Thymus (tissue), 14 donors: ENCODE measurements at places on chromosomes 11 and 22.

DNA sequence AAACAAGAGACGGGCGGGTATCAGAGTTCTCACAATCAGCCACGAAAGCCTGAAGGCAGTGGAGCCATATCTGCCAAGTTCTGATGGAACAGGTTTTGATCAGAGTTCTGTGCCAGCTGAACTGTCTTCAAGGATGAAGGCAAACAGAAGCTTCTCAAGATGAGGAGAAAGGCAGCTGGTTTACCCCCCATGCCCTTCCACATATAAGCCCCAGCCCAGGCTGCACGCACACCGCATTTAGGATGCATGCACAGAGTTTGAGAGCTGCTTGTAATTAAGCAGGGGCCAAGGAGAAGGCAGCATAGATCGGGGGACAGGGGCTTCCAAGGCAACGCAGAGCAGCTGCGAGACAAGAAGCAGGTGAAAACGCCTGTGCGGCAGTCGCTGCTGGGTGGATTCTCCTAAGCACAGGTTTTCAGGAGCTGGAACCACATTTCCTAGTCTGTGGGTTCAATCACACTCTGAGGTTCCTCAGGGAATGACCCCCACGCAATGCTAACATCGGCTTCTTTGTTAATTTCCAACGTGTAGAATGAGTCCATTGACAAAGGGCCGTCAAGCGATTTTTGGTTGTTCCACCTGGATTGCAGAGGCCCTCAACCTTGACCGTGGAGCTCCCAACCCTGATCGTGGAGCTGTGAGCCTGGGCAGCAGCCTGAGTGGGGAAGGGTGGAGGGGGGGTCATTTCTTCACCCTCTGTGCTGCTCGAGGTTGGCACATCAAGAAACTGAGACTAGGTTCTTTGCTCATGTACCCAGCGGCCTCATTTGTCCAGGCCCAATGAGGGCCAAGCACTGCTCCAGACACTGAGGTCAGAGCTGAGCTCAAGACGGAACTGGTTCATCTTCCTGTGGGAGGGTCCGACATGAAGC lies 81.7 kb upstream of the SHISAL1 start:
- DNase-seq, result no peak

GRCh38 chr22:27879923-27880322 lies 39.1 kb downstream of the PITPNB start:
- no peak for DNase-seq

DNA sequence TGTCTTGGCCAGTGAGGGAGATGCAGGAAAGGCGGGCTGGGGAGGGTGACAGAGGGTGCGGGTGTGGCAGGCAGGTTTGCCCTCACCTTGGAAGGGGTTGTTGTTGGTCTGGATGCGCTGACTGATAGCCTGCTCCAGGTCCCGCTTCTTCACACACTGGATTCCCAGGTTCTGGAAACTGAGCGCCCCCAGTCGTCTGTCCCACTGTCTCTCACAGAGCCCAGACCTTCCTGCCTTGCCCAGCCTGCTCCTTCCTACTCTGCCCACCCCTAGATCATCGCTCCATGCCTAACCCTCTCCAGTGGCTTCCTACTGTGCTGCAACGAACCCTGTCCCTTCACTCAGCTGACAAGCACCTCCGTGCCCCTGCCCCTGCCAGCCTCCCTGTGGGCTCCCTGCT lies 2.7 kb downstream of the RELA start:
- DNase-seq, result no peak

DNA sequence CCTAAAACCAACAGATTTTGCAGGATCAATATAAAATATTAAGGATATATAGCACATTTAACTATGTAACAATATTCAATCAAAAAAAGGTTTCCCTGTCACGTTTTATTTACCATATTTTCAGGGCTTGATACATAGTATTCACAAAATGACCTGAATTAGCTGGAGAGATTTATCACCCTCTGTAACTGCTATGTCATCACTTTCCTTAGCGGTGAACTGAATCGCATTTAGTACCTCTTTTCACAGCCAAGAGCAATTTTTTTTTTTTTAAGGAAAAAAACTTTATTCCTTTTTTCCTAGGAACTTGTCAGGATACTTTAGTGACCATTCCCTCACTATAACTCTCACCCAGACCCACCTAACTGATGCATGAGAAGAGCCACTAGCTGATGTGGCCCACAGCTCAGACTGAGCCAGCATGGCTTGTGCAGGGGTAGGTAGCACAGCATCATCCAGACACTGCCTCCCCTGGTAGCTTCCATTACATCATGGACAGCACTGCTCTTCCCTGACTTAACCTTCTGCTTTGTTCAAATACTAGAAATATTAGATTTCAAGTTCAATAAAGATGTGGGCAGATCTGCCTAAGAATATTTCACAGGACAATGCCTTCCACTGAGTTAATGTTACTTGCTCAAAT lies 17.0 kb upstream of the GPR83 start:
- DNase-seq, result no peak

GRCh38 chr11:117181586-117182550 lies 3.3 kb downstream of the SIDT2 start:
- DNase-seq, result no peak

- no peak for DNase-seq
Measured at GRCh38 chr11:120648771-120649170, 137.2 kb downstream of the GRIK4 start.

GRCh38 chr11:47222696-47223095 lies 7.9 kb downstream of the DDB2 start:
- DNase-seq, result no peak

DNA sequence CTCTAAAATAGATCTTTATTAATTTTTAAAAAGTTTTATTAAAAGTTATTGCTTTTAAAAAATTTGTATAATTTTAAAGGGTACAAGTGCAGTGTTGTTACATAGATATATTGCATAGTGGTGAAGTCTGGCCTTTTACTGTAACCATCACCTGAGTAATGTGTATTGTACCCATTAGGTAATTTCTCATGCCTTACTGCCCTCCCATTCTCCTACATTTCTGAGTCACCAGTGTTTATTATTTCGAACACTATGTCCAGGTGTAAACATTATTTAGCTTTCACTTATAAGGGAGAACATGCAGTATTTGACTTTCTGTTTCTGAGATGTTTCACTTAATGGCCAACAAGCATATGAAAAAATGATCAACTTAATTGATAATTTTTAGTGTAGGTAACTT lies 2.3 kb downstream of the OR51G1 start:
- no peak for DNase-seq

DNA sequence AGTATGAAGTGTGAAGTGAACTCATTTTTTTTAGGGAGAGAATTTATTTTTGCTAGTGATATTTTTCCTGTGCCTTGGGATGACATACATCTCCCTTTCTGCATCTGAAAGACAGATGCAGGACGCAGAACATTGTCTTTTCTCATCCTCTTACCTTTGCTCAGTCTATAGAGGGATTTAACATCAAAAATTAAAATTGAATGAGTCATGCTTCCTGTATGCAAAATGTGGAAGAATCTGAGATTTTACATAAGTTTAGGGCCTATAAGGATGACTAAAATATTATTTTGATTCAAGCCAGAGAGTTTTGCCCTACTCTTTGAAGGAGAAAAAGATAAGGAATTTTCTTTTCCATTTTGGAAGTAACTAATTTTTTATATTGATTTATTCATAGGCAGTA lies 27.3 kb downstream of the XRCC6 start:
- no peak for DNase-seq

DNA sequence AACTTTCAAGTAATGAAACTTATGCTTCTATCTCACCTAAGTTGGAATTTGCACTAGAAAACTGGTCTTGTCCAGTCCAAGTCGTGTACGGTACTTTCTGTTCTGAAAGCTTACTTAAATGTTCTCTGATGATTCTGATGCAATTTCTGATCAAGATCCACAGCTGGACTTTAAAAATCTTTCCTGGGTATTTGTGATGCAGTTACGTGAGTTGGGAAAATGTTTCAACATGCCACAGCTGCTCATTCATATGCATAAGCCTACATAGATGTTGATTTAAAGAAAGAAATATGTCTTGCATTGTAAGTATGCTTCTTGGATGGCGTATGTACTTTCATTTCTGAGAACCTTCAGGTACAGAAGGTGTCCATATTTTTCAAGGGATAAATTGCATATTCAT lies 493.7 kb upstream of the CCDC90B start:
- DNase-seq, result no peak

- peak; percentile 15 for DNase-seq
Measured at GRCh38 chr11:56841210-56841810, 92.8 kb upstream of the OR9G4 start.

DNA sequence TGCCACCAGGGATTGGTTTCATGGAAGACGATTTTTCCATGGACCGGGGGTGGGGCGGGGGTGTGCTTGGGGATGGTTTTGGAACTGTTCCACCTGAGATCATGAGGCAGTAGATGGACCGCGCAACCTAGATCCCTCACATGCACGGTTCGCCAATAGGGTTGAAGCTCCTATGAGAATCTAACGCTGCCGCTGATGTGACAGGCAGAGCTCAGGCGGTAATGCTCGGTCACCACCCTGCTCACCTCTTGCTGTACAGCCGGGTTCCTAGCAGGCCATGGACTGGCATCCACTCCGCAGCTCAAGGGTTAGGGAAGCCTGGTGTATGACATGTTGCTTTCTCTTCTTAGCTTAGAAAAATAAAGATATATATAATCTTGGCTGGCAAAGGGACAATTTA lies 22.0 kb downstream of the RBX1 start:
- no peak for DNase-seq

GRCh38 chr22:41919357-41920224 lies 4.7 kb upstream of the SHISA8 start:
- DNase-seq, result peak; percentile 41

- no peak for DNase-seq
Measured at GRCh38 chr11:64583296-64584262, 7.4 kb upstream of the SLC22A12 start.

DNA sequence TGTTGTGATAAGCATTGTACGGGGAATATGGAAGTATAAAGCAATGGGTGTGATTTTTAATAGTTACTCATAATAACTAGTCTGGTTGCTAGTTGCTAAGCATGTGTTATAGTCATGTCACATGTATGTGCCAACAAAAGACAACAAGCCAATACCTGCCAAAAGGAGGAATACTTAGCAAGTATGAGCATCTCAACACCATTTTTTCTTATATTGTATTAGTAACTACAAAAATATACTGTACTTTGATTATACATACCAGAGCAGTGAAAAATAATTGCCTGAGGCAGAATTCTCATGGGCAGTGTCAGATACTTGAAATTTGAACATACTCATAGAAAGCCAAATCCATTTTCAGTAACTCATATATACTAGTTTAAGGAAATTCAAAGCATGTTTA lies 62.4 kb upstream of the ALKBH3 start:
- DNase-seq, result no peak

- no peak for DNase-seq
Measured at GRCh38 chr11:22711880-22712279, 45.5 kb downstream of the GAS2 start.

- DNase-seq, result no peak
Measured at GRCh38 chr22:43693249-43693648, 118.9 kb downstream of the EFCAB6 start.
